Kidney tubule cell (primary cell): ENCODE measurements at places on chromosomes 2 and 18.
A peak's percentile ranks its signal among the peaks of the same experiment; 100 is the strongest.

DNA sequence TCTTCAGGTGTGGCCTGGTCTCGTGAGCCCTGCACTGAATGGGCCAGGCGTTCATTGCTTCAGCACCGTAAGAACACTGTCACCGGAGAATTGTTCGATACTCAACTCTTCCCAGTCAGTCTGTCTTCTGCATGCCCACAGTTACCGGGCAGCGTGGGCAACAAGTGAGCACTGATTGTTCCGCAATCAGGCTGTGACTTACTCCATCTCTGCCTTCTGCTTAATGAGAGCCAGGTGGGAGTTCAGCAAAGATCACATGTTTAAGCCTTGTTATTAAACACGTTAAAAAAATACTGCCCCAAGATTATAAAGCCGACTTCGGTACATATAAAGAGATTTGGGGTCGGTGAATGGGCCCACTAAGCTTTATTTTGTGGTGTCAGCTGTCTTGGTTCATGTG, 3.7 kb downstream of the STEAP3 start:
- no peak for DNase-seq

GRCh38 chr2:148812306-148812705, 62.7 kb upstream of the KIF5C start:
- DNase-seq = peak; percentile 64

DNA sequence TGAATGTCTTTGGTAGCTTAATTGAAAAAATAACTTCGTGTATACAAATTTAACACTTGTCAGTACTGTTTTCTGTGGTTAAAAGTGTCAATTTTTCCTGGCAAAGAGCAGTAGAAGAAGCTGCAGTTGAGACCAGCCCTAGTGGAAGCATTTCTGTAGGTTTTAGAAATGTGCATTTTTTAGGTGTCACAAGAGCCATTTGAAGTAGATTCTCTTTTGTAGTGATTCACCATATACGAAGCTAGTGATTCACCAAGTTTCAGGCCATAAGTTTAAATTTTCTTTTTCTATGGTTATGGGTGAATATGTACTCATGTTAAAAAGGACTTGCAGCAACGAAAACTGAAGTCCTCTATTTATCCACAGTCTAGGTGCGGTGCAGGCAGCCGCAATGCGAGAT, 4.2 kb downstream of the NABP1 start:
- no peak for DNase-seq

DNA sequence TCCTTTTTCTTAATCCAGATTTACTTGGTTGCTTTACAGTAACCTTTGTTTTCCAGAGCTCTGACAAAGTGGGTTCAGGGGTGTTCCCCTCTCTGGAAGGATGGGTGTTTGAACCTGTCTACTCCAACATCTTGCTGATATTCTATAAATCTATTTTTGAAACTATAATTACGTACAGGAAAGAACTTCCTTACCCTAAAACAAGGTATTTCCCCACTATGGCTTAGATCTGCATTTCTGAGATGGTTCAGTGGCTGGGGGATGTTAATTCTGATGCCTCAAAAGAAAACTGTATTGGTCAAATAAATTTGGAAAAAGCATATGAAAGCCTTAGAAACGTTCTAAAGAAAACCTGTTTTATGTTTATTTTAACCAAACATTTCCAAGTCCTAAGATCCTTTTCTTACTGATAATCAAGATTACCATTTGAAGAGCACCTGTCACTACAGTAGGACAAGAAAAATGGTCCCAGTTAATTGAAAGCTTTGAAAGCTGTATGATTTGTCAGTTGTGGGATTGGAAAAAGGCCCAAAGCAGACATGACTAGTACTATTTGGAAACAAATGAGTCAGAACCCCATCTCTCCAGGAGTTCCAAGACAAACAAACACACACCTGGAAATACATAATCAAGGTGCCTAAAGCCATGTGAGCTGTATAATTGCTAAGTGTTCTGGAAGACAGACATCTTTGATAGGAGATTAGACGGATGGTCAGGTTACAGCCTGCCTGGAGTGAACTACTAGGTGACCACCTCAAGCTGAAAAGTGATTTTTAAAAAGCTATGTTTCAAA, 57.5 kb downstream of the KDM3A start:
- peak; percentile 43 for DNase-seq

GRCh38 chr18:10164271-10165071, 250.7 kb downstream of the VAPA start:
- no peak for DNase-seq
